WTC11 (cell line): ENCODE measurements at places on chromosomes 13 and 19.

DNA sequence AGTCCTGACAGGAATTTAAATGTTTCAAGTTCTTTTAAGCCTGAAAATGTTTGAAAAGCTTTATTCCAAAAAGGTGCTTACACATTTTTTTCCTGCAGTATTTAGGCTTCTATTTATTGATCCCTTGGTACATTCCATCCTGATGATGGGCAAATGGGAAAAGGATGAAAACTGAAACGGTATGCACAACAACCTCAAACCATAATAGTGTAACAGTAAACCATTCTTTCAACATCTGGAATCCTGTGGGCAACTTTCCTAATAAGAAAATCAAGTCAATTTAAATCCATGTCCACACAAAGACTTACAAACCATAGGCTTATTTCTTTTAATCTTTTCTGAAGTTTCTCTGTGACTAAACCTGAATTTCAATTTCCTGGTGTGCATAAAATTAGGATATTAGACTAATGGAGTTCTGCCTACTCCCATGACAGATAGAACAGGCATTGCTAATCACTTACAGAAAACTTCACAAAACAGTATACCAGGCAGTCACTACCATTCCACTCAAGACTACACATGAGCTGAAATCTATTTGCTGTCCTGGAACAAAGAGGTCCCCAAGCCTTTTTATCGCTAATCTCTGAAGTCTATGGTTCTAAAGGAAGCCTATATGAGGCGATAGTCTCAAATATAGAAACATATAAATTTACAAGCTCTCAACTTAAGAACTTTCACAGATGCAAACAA, 103.3 kb downstream of the DLEU7 start:
- DNase-seq = no peak

GRCh38 chr19:18150776-18151624, 2.0 kb upstream of the PIK3R2 start:
- DNase-seq = no peak

DNA sequence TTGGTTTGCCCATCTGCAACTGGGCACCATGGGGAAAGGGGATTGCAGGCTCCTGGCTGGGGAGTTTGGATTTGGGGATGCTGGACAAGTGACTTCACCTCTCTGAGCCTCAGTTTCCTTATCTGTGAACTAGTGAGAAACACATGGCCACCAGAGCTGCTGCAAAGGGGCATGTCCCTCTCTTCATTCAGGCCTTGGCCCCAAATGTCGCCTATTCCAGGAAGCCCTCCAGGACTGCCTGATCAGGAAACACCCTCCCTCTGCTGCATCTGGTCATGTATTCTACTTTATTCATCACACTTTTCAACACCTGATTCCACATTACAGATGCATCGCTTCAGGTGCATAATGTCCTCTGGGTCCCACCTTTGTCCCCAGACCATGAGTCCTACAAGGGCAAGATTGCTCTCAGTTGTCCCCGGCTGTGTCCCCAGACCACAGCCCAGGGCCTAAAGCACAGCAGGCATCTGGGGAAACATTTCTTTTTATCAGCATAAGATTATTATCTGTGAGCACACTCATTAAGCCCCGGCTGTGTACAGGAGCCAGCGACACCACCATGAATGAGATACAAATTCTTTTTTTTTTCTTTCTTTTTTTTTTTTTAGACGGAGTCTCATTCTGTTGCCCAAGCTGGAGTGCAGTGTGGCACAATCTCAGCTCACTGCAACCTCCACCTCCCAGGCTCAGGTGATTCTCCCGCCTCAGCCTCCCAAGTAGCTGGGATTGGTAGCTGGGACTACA, 37.5 kb downstream of the ARRDC2 start:
- DNase-seq = no peak

- no peak for DNase-seq
Measured at GRCh38 chr13:111406636-111407035, 86.2 kb downstream of the TEX29 start.

- DNase-seq = no peak
Measured at GRCh38 chr13:32170841-32171240, 139.3 kb downstream of the FRY start.

- no peak for DNase-seq
Measured at GRCh38 chr19:18000480-18000914, 7.5 kb upstream of the ARRDC2 start.

DNA sequence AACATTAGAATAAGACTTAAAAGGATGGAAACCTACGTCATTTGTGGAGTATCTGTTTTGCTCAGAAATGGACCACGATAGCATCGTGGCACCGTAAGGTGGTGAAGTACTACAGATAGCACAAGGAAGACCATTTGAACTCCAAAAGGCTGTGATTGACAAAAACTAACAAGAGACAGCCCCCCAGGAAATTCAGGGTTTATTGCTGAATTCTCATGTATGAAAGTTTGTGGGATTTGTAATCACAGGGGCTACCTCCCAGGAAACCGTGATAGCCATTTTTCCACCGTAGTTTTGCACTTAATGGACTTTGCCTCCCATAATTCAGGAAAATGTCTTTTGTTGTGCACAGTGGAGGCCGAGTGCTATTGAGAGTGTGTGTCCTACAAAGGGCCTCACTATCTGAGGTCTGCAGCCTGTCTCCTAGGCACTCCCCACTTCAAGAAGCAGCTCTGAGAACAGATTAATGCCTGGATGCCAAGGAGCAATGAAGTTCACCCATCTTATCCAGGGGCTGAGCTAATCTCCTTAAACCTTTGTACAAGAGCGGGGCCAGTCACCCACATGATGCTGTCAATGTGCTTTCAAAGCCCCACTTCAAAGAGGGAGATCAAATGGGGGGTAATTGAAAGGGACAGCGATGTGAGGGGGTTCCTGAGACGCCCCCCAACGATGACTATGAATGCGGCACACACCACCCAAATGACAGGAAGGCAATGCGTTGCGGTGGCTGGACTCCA, 182.6 kb downstream of the COL4A1 start:
- DNase-seq = no peak

- no peak for DNase-seq
Measured at GRCh38 chr19:42352301-42353259, 27.1 kb downstream of the MEGF8 start.

DNA sequence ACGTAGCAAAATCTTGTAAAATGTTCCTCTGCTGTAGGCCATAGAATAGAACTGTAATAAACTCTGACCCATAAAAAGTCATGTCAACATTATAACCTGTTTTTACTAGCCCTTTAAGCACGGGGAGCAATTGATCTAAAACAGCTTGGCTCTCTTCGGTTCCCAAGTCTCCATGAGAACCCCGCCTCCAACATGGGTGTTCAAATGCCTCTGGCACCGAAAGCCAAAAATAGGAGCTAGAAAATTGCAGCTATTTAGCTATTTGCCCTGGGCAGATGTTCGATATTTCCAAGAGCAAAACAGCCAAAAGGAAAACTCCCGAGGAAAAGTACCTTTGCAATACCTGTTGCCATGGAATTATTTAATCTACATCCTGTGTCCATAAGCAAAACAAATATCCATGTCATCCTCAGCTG, 563.1 kb downstream of the EFNB2 start:
- no peak for DNase-seq

DNA sequence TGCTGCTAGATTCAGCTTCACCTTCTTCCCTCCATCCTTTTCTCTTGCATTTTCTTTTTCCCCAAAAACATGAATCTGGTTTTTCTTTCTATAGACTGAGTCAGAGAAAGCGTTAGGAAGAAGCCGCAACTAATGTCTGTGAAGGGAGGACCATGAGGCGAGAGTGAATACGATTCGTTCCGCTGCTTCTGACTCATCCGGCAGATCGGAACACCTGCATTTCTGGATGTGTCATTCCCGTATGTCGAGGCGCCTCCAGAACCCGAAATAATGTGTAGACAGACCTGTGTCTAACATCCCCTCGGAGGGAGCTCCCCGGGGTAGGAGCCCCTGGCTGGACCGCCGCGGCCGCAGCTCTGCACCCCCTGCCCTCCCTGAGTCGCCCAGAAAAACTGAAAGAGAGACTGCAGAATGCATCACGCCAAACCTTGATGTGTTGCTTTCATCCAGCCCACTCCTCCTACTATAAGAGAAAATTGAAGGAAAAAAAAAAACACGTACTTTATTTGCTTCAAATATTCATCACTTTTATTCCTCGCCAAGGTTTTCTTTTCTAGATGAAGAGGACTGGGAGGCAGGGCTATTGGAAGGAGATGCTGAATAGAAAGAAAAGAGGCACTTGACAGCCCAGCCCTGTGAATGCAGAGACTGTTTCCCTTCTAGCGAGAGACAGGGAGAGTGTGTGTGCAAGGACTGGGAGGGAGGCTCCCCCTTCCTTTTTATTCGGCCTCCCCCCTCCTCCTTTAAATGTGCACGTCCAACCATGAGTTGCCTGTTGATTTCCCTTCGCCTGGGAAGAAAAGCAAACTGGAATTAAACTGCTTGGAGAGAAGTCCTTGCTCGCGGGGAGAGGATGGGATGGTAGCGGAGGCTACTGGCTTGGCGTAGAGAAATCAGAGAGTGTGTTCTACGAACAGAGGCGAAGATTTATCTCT, 616 bp upstream of the PCDH17 start:
- no peak for DNase-seq

GRCh38 chr19:17915940-17916593, 16.7 kb upstream of the CCDC124 start:
- DNase-seq = no peak

GRCh38 chr19:56949626-56950025, 109.1 kb upstream of the PEG3 start:
- DNase-seq = no peak

- peak; percentile 86 for DNase-seq
Measured at GRCh38 chr19:46661735-46662592, 982 bp upstream of the DACT3 start.

- DNase-seq = no peak
Measured at GRCh38 chr13:89923736-89924135, 1423.8 kb upstream of the MIR17HG start.

- DNase-seq = no peak
Measured at GRCh38 chr19:57633832-57634131, 814 bp downstream of the ZNF211 start.

- no peak for DNase-seq
Measured at GRCh38 chr19:15683411-15683810, 10.5 kb downstream of the CYP4F12 start.

GRCh38 chr13:81597101-81597500, 1256.2 kb upstream of the SPRY2 start:
- no peak for DNase-seq

- DNase-seq = no peak
Measured at GRCh38 chr13:113406321-113407102, 42.6 kb upstream of the GRTP1 start.

DNA sequence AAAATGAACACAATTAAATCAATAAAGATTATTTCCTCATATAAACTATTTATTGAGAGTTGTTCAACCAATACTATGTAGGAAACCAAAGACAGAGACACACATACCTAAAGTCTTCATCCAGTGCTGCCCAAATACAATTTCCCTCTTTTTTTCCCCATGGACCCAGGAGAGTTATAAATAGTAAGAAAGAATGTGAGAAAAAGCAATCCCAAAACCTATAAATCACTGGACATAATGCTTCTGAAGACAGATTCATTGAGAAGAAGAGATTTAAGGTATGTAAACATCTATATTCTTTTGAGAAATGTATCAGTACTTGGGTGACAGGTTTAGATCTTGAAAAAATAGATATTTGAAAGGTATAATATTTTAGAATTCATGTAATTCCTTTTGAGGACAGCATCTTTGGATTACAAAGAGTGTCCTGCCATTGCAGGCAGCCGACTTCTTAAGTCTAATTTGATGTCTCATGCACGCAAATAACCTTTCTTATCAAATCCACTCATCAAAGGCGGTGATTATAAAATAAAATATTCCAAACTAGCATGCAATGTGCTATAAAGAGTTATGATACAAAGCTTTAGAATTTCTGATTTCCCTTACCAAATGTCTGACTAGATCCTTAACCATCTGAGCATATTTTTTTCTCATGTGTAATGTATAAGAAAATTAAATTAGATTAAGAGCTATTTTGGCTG, 739.4 kb downstream of the LIG4 start:
- no peak for DNase-seq

DNA sequence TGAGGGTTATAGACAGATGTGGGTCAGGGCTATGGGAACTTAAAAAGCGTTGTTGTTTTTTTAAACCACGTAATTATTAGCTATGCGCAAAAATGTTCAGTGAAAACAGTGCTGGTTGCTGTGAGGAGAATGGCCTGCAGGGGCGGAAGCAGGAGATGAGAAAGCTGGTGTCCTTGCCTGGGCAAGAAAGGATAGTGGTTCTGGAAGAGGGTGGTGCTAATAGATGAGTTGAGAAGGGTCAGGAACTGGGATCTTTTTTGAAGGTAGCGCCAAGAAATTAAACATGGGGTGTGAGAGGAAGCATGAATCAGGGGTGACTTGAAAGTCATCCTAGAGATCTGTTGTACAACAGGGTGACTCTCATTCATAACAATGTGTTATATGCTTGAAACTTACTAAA, 4.8 kb upstream of the SMG9 start:
- DNase-seq = no peak

- DNase-seq = no peak
Measured at GRCh38 chr19:12574036-12574435, 22.8 kb upstream of the ZNF564 start.

DNA sequence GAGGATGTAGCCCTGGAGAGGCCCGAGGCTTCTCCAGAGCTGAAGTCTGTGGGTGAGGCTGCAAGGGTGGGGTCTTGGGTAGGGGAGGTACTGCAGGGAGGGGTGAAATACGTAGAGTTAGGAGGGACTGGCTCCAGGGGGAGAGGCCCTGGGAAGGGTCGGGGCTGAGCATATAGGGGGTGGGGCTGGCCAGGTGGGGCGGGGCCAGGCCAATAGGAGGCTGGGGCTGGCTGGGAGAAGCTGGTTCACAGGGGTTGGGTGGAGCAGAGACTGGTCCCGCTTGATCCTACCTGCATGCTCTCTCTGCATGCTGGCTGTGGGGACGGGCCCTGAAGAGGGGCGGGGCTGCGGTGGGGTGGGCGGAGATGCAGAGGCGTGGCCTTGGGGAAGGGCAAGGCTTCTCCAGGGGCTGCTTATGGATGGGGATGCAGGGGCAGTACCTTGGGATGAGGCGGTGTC, 51.9 kb downstream of the CELF5 start:
- peak; percentile 98 for DNase-seq

DNA sequence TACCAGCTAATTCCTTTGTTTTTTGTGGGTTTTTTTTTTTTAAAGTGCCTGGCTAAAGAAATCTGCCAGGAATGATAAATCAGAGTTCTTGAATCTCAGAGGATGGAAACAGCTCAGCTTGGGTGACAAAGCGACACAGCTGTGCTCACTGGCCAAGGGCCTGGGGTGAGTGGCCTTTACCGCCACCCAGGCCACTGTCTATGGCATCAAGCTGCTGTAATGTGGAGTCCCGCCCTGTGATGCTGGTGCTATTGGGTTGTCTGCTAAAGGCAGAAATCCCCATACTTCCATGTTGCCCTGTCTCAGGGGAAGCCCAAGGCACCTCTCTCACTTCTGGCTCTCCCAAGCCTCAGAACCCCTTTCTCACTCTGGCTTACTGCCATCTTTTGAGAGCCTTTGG, 82.6 kb upstream of the FARP1 start:
- DNase-seq = no peak

DNA sequence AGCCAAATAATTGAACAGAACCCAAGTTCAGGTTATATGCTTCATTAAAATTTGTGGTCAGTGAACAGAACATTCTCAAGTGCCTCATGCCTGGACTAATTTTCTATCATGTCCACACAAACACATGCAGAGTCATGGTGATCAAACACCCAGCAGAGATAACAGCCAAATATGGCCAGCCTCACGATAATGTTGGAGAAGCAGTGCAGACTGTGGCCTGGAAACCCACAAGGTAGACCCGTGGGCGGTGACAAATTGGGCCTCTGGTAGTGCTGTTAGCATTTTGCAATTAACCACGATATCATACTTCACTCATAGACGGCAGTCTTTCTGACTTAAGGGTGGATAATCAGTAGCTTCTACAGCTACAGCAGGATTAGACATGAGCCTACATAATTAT, 35.0 kb upstream of the VWA8 start:
- DNase-seq = no peak
